ENCODE measurements at places on chromosomes 1 and 21. TPM values are rescaled to one million over a fixed set of nuclear protein-coding genes. Genes with fewer than 3 reads are reported as not detected.

DYNLT5 gene
- 57.9 TPM for total RNA-seq

PRR9 gene
- not detected for total RNA-seq

ZNF436 gene
- 26.0 TPM for total RNA-seq

AIDA gene
- total RNA-seq = 93.4 TPM

CFHR4 gene
- 0.87 TPM for total RNA-seq

LRRC71 gene
- total RNA-seq = 0.95 TPM

ITLN2 gene
- 118 TPM for total RNA-seq

ATAD3C gene
- total RNA-seq = 2.9 TPM

NTRK1 gene
- total RNA-seq = 0.23 TPM

TLR5 gene
- 0.77 TPM for total RNA-seq

CCDC185 gene
- total RNA-seq = not detected

USP48 gene
- total RNA-seq = 57.9 TPM

ZMYND12 gene
- 1.1 TPM for total RNA-seq

MTARC1 gene
- total RNA-seq = 2.6 TPM

PLEKHA6 gene
- 3.7 TPM for total RNA-seq

CD34 gene
- total RNA-seq = 277 TPM

GBP7 gene
- total RNA-seq = 0.69 TPM

ARHGAP29 gene
- total RNA-seq = 276 TPM

NMNAT2 gene
- total RNA-seq = 1.7 TPM

LRRC39 gene
- 0.64 TPM for total RNA-seq

ZNF593OS gene
- total RNA-seq = not detected

EDARADD gene
- total RNA-seq = 9.4 TPM
